GM13976 (cell line): ENCODE measurements at places on chromosomes 13 and 19.

- no peak for DNase-seq
Observed at GRCh38 chr19:776549-776948, 20.7 kb upstream of the PTBP1 start.

DNA sequence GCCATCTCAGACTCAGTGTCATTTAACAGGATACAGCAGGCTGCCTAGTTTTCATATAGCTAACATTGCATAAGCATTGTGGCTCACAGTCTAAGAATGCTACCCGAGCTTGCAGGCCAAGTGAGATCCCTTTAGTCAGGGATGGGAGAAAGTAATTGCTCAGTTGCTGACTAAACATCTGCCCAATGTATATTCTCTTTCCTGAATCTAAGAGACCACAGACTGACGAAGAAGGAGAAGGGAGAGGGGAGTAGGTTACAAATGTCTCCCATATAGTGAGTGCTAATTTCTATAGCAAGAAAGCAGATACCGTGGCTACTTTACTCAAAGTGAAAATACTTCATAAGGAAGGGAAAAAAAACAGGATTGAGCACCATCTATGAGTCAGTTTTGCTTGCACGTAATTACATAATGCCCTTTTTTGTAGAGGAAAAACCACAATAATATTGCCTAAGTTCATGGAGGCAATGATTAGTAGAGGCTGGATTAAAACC, 453.9 kb downstream of the COG6 start:
- DNase-seq: no peak

DNA sequence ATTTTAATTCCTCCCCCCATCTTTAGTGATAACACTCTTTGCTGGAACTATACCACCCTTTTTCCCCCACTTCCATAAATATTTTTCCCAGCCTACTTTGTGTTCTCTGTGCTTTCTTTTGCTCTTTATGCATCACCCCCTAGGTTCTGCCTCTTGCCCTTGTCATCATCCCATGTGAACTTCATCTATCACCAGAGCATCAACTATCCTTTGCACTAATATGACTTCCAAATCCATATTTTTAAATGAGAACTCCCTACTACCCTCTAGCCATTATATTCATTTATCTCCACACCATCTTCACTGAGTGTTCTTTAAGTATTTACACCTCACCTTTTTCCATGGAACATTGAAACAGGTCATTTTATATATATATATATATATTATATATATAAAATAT, 452.7 kb downstream of the FOXO1 start:
- no peak for DNase-seq

GRCh38 chr19:50479761-50480251, 3.2 kb upstream of the GARIN5A start:
- DNase-seq: no peak

DNA sequence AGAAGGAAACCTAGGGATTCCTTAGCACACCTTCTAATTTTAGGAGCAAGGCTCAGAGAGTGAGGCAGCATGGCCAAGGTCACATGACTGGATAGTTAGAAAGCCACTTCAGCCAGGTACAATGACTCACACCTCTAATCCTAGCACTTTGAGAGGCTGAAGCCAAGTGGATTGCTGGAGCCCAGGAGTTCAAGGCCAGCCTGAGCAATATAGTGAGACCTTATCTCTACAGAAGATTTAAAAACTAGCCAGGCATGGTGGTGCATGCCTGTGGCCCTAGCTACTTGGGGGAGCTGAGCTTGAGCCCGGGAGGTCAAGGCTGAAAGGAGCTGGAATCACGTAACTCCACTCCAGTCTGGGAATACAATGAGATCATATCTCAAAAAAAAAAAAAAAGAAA, 69.2 kb downstream of the TEX26 start:
- no peak for DNase-seq

DNA sequence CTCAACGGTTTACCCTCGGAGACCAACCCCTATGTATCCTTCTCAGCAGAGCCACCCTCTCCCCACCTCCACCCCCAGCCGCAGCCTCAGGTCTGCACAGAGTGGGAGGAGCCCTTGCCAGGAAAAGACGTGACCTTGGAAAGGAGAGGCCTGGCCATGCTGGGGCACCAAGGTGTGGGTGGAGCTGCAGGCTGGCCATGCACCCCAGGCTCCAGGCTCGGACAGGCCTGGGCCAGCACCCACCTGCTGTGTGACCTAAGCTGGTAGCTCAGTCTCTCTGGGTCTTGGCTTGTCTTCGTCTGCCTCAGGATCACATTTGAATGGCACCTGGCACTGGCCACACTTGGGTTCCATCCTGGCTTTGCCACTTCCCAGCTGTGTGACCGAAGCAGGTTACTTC, 29.5 kb downstream of the CCDC8 start:
- DNase-seq: no peak

GRCh38 chr13:104450006-104450405, 1383.8 kb upstream of the SLC10A2 start:
- DNase-seq: no peak
